Tibial artery (tissue), 4 donors: ENCODE measurements at places on chromosomes 2 and 18.

DNA sequence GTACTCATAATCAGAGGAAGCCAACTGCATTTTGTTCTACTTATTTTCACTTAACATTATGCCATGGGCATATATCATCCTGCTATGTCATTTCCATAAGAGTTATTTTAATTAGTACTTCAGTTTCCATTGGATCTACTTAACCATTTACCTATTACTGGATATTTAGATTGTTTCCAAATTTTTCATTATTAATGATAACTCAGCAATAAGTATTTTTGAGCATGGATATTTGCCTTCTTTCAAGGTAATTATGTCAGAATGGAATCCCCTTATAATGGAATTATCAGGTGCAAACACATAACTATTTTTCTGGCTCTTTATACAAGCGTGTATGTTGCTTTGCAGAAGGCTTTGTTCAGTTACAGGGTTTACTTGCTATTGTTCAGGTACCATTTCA is 126.6 kb downstream of the RDH14 start:
- no peak for DNase-seq

DNA sequence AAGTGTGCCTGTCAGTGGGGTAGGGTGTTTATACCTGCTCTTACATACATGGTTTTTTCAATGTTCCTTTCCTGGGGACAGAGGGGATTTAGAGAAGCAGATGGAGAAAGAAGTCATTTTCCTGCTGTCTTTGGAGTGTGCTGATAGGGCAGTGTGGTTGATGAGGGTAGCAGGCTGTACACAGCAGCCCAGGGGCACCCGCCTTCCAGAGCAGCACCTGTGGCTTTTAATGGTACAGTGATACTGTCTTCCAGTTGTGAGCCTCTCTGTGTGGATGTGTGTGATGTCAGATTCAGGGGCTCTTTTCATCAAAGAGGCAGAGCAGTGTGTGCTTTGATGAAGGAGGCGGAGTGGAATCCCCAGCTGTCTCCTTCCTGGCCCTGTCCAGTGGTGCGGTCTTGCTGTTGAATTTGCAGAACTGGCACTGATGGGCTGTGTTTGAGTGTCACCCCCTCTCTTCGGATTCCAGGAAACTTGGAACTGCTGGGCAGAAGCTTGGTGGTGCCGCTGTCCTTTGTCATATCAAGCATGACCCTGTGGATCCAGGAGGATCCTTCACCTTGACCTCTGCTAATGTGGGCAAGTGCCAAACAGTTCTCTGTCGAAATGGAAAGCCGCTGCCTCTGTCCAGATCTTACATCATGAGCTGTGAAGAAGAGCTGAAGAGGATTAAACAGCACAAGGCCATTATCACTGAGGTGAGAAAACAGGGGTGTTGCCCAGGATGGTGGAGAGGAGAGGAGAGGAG is 259.8 kb downstream of the PHLPP1 start:
- DNase-seq = no peak

GRCh38 chr2:1618974-1619373 is 125.3 kb downstream of the PXDN start:
- no peak for DNase-seq

DNA sequence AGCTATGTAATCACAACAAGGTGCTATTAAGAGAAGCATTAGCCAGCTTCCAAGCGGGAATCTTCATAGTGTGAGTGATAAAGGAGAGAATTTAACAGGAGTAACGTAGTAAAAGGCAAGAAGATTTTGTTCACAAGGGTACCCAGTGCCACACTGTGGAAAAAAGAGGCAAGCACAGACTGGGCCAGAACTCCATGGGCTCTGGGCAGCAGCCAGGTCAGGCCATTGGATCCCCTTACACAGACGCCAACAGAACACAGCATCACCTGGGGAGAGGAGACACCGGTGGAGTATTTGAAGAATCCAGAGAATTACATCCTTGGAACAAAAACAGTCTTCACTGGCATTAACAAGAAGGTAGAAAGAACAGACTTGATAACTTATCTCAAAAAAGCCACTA is 21.2 kb downstream of the AMER3 start:
- no peak for DNase-seq

DNA sequence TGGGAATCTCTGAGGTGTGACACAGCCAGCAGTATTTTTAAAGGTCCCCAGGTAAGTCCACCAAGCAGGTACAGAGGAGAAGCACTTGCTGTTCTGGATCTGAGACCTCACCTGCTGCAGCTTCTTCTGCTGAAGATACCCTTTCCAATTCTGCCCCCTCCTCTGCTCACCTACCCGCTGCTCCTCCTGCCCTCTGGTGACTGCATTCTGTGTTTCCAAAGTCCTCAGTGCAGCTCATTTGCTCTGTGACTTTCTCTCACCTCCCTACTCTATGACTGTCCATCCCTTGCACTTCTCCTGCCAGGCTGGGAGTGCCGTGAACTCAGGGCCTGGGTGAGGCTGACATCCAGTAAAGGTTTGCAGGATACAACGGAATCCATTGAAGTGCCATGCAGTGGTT is 205.2 kb upstream of the LYPD1 start:
- no peak for DNase-seq

GRCh38 chr2:3434654-3435053 is 55.2 kb downstream of the TRAPPC12 start:
- no peak for DNase-seq
